ACHN (cell line): ENCODE measurements at places on chromosomes 2 and 18.

- no peak for DNase-seq
Measured at GRCh38 chr2:41856946-41857345, 190.9 kb upstream of the PKDCC start.

- DNase-seq: no peak
Measured at GRCh38 chr18:10041180-10041579, 127.4 kb downstream of the VAPA start.

DNA sequence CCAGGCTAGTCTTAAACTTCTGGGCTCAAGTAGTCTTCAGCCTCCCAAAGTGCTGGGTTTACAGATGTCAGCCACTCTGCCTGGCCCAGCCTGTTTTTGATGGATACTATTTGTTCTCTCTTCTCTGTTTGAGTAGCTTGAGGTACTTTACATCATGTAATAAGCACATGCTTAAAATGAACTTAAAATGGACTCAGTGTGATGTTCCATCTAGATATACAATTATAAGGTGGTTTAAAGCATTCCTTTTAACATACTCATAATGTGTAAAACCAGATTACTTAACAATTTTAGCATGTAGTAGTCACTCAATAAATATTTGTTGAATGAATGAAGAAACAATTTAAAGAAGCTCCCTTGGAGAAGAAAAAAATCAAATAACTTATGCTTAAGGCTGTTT, 9.6 kb downstream of the PTPRM start:
- no peak for DNase-seq

- no peak for DNase-seq
Measured at GRCh38 chr2:122883849-122884248, 1128.4 kb downstream of the TSN start.

- DNase-seq: no peak
Measured at GRCh38 chr2:86520153-86520552, 43.1 kb downstream of the CHMP3 start.

DNA sequence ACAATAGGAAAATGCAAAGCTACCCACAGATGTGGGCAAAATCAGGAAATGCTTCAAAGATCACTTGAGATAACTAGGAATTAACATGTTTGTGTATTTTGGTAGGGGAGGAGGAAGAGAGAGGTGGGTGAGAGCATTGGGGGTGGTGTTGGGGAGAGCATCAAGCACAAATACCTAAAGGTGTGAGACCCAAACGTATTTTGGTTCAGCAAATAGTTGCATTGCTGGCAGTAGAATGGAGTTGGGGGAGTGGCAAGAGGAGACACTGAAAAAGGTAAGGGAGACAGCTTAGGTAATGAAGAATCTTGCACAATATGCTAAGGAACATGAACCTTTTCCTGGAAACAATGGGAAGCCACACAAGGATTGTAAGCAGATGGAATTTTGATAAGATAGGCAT, 1.5 kb upstream of the PELI1 start:
- no peak for DNase-seq

DNA sequence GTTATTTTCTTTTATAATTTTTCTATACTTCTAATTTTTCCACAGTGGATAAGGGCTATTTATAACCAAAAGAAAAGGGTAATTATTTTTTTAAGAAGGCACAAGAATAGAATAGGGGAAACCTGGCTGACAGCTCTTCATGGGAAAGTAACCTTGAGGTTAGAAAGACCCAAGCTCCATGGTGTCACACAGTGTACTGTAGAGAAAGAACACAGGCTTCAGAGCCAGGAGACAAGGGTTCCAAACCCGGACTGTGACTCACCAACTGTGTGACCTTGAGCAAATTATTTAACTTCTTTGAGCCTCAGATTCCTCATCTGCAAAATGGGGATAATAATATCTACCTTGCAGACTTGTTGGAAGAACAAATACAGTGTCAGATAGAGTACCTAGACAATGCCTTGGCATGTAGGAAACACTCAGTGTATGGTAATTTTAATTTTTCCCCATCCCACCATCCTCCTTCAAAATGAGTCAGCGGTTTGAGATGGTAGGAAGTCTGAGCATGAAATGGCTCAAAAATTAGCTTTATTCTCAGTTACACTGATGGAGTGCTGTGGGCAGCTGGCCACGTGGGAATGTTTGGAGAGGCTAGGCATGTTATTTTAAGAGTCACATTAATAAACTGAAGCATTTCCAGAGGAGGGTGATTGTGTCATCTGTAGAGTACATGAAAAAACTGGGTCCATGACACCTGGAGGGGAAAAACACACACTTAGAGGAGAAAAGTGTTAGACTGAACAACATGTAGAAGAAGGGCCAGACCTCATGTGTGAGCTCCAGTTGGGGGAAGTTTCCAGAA, 36.7 kb downstream of the TMEM37 start:
- no peak for DNase-seq

DNA sequence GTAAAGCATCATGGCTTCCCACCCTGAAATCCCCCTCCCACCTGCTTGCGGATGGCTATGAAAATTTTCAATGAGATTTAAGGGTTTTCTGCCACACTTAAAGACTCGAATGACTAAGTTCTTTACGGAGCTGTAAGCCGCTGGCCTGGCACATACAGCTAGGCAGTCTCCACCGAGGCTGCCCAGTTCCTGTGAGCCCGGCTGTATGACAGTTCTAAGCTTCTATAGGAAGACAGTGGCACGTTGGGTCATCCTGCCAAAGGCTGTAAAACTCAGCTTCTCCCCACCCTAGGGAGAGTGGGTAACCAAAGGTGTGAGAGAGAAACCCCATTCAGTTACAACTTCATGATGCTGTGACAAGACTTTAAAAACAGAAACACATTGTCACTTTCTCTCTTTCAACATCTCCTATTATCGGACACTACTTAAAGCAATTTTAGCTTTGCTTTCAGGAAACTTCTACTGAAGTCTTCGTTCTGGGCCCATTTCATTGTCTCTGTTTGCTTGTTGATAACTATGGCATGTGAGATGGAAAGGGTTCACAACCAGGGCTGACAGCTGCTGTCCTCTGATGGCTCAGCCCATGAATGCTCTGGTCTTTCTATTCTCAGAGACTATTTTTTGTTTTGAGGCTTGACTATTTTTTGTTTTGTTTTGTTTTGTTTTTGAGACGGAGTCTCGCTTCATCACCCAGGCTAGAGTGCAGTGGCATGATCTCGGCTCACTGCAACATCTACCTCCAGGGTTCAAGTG, 7.1 kb downstream of the CASP8 start:
- DNase-seq: no peak

DNA sequence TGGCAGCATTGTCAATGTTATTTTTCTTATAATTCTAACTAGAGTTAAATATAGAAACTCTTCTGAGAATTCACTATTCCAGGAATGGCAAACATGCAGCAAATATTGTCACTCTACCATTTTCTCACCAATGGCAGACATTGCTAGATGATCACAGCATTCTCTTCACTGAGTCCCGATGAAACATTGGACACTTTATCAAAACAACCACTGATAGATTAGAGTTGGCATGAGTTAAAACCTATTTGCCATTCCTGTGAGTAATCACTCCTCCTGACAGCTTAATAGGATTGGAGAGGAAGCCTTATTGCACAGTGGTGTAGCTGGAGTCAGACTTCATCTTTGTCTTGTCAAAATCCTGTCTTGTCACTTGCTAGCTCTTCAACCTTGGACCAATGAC, 163.9 kb upstream of the THUMPD2 start:
- DNase-seq: no peak

- no peak for DNase-seq
Measured at GRCh38 chr2:201642086-201642578, 1.2 kb downstream of the TMEM237 start.

GRCh38 chr2:80417737-80418136, 113.2 kb upstream of the LRRTM1 start:
- no peak for DNase-seq

DNA sequence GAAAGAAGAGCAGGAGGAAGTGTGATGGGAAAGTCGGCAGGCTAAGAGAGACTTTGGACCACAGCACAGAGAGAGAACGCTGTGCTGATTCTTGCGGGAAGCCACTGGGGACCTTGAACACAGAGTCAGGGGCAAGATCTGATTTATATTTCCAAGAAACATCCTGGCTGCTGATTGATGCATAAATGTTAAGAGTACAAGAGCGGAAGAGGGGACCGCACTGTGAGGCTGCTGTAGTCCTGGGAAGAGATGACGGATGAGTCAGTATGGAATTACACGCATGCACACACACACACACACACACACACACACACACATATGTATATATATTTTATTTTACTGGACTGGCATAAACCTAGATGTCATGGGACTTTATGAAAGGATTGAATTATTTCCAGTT, 865.6 kb upstream of the ID2 start:
- DNase-seq: no peak

- peak; percentile 11 for DNase-seq
Measured at GRCh38 chr2:26438526-26438925, 36.8 kb downstream of the DRC1 start.

DNA sequence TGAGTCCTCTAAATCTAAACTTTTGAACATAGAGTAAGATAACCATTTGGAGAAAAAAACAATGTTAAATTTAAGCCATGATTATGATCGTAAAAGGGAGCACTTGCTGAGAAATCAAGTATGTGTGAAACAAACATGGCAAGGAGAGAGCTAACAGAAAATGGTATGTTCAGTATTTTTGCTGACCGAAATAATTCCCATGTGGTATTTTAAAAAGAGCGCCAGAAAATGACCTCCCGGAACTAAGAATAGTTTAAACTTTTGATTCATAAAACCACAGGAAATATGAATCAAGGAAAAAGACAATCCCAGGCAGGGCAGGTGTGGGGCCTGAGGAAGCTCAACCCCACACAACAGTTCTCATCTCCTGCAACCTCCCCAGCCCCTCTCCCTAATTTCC, 74.2 kb downstream of the DOCK10 start:
- no peak for DNase-seq

DNA sequence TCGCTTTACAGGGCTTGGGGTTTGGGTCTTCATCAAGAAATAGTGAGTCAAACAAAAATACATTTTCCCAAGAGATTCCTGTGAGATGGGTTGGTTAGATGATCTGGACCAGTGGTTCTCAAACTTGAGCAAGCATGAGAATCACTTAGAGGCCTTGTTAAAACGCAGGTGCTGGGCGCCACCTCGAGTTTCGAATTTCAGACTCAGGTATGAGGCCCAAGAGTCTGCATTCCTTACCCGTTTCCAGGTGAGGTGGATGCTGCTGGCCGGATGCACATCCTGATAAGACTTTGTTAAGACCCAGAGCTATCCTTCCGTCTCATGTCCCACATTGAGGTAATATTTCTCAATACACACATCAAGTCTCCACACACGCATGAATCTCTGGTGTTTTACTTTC, 707.8 kb upstream of the SALL3 start:
- no peak for DNase-seq
